ENCODE measurements at places on chromosomes 3 and 15.

DNA sequence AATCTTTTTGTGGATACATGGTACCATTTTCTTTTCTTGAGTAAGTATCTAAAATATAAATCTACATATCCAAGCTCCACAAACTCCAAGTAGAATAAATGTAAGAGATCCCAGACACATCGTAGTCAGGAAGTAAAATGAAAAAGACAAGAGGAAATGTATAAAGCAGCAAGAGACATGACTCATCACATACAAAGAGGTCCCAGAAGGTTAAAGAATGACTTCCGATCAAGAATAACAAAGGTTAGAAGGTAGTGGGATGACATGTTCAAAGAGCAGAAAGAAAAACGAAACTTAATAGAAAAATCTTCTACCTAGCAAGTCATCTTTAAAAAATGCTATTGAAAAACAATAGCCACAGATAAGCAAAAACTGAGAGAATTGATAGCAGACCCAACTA lies 705.8 kb downstream of the NR2F2 start:
- DNase-seq: no peak

- no peak for DNase-seq
Measured at GRCh38 chr3:128784232-128784631, 58.2 kb downstream of the RAB7A start.

- DNase-seq: no peak
Measured at GRCh38 chr15:101108461-101108775, 143.4 kb downstream of the CHSY1 start.

DNA sequence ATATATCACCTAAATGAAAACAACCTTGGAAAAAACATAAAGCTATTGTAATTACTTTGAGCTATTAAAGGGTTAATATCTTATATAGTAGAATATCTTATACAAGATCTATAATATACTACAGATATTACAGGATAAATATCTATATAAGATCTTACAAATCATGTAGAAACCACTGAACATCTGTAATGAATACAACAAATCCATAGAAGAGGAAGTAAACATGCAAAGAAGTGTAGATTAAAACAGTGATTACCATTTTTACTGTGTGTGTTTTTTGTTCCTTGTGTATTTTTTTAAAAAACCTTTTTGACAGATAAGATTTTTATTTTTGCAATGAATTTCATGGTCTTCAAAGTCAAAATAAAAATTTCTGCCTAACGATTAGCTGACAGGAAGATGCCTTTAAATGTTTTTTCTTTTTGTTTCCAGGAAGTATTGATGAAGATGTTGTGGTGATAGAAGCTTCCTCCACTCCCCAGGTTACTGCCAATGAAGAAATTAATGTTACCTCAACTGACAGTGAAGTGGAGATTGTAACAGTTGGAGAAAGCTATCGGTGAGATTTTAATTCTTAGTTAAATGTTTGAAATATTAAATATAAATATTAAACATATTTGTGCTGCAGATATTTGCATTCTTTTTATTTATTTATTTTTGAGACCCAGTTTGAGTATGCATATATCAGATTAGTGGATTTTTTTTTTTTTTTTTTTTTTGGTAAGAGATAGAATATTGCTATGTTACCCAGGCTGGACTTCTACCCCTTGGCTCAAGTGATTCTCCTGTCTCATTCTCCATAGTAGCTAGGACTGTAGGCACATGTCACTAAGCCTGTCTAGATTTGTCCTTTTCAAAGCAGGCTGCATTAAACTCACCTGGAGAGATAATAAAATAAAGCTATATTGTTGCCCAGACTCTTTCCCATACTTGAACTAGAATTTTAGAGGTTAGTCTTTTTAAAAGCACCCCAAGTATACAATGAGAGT lies 52.8 kb upstream of the CCNB2 start:
- DNase-seq: no peak

GRCh38 chr3:122562923-122563716 lies 980 bp downstream of the PARP9 start:
- DNase-seq: no peak

DNA sequence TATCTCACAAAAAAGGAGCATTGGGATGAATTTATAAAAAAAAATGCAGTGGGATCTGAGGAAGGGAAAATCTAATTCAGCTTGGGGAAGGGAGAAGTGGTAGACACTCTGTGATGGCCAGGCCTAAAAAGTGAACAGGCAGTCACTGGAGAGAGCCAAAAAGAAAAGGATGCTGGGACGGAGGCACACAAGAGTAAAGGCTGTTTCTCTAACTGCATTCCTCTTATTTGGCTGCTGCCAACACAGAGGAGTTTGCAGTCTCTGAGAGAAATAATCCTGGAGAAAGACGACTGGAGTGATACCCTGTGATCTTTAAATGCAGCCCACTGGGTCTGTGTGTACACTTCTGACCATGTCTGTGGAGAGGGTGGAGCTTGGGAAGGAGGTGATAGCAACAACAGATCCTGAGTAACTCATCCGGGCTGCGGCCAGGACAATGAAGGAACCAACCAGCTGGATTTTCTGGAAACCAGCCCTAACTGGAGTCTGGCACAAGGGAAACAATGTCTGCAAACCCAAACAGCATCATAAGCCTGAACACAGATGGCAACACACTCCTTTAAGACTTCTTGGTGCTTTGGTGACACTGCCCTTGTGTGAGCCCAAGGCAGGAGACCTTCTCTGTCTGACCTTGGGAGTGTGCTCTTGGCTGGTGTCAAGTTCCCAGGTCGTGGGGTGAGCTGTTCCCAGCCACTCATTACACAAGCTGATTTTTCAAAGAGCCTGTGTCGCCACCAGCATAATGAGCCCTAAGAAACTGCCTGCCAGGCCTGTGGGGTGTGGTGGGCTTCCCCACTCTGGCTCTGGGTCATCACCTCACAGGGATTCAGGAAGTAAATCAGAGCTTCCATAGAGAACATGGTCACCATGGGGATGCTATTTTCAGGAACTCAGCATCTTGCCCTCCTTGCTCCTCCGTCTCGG lies 8.0 kb downstream of the FYCO1 start:
- no peak for DNase-seq

DNA sequence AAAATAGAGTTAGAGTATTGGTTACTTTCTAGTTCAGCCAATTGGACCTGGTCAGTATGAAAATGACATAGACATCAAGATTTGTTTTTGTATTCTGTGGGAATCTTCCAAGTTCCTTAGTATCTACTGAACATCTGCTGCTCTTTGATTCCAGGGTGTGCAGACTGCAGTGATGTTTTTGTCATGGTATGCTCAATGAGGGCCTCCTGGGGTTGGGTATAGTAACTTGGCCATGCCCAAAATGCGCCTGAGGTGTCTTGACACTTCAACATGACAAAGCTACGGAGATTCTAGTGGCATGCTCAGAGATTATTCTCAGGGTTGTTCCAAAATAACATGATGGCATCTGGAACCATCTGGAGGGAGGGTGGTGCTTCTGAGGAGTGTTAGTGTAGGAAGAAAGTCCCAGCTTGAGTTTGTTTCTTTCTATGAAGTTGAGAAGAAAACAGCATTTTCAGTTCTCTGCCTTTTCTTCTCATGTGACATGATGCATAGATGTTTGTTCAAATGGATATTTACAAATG lies 313.5 kb upstream of the TBL1XR1 start:
- no peak for DNase-seq

DNA sequence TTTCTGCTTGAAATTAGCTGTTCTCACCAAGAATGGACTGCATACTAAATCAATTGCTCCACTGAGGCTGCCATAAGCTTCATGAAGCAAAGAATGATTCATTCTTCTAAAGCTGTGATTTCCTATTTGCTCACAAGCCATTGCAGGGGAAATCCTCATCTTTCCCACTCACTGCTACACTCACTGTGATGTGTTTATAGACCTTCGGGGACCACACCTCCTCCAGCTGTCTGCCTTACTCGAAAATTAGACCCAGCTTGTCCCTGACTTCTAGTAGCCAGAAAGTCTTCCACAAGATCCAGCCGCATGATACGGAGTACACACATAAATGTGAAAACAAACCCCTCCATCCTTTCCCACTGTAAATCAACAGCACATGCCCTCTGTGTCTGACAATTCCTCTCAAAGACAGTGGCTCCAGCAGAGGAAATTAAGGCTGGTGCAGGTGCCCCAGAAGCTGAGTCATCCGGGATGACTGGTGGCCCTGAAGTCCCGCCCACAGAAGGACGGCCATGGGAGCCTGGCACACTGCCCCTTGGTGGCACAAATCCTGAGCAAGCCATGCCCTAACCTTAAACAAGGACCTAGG lies 172.0 kb downstream of the STT3B start:
- DNase-seq: no peak

DNA sequence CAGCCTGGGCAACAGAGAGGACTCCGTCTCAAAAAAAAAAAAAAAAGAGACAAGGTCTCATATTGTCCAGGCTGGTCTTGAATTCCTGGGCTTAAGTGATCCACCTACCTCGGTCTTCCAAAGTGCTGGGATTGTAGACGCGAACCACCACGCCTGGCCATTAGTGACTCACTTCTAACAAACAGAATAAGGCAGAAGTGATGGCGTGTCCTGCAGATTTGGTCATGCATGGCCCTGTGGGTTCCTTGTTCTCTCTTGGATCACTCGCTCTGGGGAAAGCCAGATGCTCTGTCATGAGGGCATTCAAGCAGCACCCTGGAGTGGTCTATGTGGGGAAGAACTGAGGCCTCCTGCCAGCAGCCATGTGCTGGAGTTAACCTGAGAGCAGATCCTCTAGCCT lies 27.4 kb upstream of the TJP1 start:
- DNase-seq: no peak

DNA sequence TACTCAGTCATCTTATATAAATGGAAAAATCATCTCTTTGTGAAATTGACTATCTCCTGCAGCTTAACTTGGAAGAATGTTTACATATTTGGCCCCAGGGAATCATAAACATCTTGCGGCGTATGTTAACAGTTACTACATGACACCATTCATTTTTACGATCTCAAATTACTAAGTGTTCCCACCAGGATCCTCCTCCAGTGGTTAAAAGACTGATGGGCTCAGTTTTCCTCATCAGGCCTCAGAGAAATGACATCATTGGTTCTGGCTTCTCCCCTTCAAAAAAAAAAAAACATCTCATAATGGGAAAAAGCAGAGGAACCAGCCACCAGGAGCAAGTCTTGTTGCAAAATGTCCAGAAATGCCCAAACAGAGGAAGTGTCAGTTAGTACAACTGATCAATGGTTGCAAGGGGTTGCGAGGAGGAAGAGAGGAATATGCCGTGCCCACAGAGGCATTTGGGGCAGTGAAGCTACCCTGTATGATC lies 70.5 kb upstream of the LIPC start:
- DNase-seq: no peak

GRCh38 chr3:170637306-170637705 lies 51.4 kb upstream of the SLC7A14 start:
- no peak for DNase-seq

DNA sequence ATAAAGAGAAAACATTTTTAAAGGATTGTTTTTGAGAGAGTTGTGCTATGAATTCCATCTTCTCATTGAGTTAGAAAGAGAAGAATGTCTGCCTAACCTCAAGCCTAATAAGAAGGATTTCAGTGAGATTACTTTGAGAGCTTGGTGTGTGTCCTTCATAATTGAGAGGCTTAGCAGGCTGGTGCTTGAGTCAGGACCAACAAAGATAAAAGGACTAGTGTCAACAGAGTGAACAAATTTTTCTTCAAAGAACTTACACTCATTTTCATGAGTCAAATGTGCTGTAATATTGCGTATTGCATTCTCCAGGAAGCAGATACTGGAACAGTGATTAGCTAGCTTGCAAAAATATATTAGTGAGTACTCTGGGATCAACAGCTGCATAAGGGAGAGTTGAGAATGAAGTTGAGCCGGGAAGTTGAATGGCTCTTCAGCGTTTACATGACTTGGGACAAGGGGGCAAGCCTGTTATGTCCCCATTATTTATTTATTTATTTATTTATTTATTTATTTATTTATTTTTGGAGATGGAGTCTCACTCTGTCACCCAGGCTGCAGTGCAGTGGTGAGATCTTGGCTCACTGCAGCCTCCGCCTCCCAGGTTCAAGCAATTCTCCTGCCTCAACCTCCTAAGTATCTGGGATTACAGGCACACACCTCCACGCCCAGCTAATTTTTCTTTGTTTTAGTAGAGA lies 37.5 kb upstream of the SLITRK3 start:
- no peak for DNase-seq

- DNase-seq: no peak
Measured at GRCh38 chr3:27345493-27345892, 23.7 kb downstream of the NEK10 start.

GRCh38 chr3:110925798-110926197 lies 145.8 kb upstream of the NECTIN3 start:
- DNase-seq: no peak

- DNase-seq: no peak
Measured at GRCh38 chr3:170980399-170980798, 46.1 kb downstream of the SLC2A2 start.

GRCh38 chr3:136682740-136683312 lies 69.4 kb downstream of the STAG1 start:
- DNase-seq: no peak

- no peak for DNase-seq
Measured at GRCh38 chr15:80689716-80690115, 5.4 kb upstream of the ABHD17C start.

DNA sequence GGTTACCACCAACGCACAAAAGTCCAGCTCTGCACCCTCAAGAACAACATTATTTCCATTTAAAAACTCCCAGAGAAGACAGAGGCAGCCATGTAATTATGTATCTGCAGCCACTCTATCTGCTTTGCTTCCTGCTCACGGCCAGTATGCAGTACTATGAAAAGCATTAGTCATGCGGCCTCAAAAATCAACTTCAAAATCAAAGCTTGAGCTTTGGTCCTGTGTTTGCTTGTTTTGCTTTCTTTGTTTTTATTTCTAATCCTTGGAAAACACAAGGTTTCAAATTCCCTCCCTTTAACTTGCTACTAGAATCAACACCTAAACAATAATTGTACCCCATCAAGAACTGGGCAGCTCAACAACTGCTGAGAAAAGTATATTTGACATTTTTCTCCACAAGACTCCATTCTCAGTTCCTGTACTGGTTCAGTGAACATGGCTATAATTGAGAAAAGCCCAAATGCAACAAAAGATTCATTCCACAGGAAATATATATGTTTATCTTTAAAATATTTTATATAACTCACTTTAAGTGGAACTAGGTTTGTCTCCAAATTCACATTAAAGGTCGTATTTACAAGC lies 37.6 kb downstream of the GBE1 start:
- DNase-seq: no peak

DNA sequence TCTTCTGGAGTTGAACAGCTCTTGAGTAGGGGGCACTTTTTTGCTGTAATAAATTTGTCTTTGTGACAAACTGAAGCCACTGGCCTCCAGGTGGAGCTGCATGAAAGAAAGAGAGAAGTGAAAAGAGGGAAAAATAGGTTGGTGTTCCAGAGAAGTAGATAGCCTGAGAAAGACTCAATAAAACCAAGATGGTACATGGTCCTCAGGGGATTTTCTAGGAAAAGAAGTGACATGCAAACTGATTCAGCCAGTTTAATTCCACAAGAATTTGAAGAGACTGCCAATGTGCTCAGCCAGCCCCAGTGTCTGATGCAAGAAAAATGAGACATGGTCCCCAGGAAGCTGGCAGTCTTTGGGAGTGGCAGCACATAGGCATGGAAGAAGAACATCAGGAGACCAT lies 152.7 kb downstream of the CD47 start:
- no peak for DNase-seq

Data from left lobe of liver (tissue), 2 donors.